ENCODE measurements at places on chromosomes 7 and 10. TPM values are rescaled to one million over a fixed set of nuclear protein-coding genes. Genes with fewer than 3 reads are reported as not detected.
A peak's percentile ranks its signal among the peaks of the same experiment; 100 is the strongest.

The RNF32 gene
- total RNA-seq: 1.8 TPM

GRCh38 chr10:31612082-31612481 lies 293.1 kb downstream of the ZEB1 start:
- DNase-seq: no peak

The PAPSS2 gene
- total RNA-seq: 12.7 TPM

GRCh38 chr10:122571892-122572291 lies 11.3 kb downstream of the DMBT1 start:
- DNase-seq: no peak

GRCh38 chr10:80530251-80530650 lies 7.5 kb upstream of the SH2D4B start:
- no peak for DNase-seq

- no peak for DNase-seq
These were observed 38.3 kb upstream of the TUBB8 start for GRCh38 chr10:87177-88080.

DNA sequence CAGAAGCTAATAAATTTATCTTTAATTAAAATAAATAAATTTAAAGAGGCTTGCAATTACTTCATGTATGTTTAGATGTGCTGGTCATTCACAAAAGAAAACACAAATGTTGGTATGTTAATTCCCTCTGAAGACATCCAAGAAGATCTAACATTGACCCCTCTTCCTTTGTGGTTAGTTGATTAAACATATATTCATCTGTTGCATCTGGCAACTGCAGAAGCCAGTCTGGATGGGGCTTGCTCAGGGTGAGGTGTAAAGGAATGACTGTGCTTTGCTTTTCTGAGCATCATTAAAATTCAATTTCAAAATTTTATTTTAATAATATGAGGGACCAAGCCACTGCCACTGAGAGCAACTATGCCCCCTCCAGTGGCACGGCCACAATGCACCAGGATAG lies 36.4 kb upstream of the FERD3L start:
- no peak for DNase-seq

DNA sequence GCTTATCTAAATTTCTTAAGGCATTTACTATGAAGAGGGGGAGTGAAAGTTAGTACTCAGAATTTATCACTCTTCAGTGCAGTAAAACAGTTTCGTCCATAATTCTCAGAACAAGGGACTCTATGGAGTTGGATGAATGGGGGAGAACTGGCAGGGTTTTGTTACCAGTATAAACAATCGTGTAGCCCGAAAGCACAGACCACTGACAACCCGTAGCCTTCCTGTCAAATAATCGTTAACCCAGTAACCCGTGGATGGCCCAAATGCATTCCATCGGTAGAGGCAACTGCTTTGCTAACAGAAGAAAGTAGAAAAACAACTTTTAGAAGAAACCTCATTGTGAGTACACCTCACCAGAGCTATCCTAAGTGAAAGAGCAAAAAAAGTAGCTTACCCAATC lies 583.9 kb downstream of the NXPH1 start:
- no peak for DNase-seq

GRCh38 chr7:158707610-158708009 lies 3.0 kb upstream of the NCAPG2 start:
- DNase-seq: no peak

GRCh38 chr7:39238234-39238869 lies 260.6 kb downstream of the POU6F2 start:
- DNase-seq: no peak

- no peak for DNase-seq
These were observed 662.0 kb upstream of the FOXK1 start for GRCh38 chr7:4020086-4020485.

- no peak for DNase-seq
These were observed 88.9 kb downstream of the ATE1 start for GRCh38 chr10:121838931-121839330.

GRCh38 chr10:28722065-28722803 lies 44.9 kb downstream of the BAMBI start:
- peak; percentile 70 for DNase-seq

Measured in dorsolateral prefrontal cortex (tissue), 122 donors.